Urothelium cell line (cell line): ENCODE measurements at places on chromosomes 3 and 15.

DNA sequence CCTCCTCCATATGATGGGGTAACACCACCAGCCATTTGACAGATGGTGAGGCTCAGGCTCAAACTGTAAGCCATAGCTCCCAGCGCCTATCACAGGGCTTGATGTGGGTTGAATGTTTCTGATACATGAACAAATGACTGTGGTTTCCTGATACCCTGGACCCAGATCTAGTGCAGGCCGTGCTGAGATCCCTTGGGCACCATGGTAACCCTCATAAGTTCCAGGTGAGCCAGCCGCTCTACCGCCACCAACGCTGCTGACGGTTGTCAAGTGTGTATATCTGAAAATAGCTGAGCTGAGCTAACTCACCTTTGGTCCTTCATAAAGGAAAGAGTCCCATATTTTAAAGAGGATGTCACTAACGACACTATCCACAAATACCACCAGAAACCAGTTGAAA, 74.5 kb downstream of the TBC1D2B start:
- DNase-seq: no peak

DNA sequence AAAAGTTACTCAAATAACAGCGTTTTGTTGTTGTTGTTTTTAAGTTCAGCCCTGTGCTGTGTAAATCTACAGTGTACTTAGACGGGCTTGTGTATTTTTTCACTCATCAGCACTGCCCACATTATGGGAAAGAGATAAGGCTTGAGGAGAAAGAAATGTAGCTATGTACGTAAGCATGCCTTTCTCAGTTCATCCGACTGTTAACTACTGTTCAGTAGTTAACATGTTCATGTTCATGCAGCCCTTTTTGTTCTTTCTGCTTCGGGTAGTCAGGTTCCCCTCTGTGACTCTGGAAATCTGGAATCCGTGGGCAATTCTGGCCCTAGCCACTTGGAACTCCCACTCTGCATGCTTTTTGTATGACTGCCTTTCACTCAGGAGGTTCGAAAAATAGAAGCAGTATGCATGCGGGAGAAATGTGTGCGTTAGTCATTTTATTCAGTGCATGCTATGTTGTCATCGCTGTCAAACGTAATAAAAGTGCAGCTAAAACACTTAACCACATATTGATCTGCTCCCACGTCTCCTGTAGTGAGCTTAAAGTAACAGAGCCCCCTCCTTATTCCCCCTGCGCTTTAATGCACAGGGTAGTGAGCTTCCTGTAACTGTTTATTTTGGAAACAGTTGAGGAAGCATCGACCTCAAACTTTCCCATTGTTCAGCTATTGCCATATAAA, 283.1 kb upstream of the NR2F2 start:
- peak; percentile 24 for DNase-seq

GRCh38 chr3:32592011-32592410, 21.4 kb upstream of the DYNC1LI1 start:
- DNase-seq: no peak

GRCh38 chr15:37536967-37537605, 397.4 kb upstream of the TMCO5A start:
- no peak for DNase-seq

GRCh38 chr3:22351806-22352205, 600.8 kb upstream of the ZNF385D start:
- DNase-seq: no peak

GRCh38 chr3:138898708-138899107, 48.2 kb downstream of the FOXL2 start:
- DNase-seq: no peak

DNA sequence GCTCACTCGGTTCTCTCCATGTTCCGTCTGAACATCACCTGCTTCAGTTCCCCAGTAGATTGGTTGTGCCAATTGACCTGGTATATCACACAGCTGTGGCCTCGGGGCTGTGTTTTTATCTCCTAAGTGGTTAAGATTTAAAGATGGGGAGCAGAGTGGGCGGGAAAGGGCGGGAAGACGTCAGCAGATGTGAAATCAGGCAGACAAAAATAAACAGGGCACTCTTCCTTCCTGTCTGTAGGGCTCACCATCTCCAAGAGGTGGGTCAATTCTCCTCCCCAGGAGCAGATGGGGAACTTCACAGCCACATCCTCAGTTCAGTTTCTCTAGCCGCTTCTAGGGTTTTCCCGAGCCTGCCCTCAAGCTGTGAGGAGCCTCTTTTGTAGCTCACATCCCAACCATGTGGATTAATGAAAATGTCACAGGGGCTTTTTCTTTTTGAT, 26.8 kb upstream of the LIMD1 start:
- no peak for DNase-seq

DNA sequence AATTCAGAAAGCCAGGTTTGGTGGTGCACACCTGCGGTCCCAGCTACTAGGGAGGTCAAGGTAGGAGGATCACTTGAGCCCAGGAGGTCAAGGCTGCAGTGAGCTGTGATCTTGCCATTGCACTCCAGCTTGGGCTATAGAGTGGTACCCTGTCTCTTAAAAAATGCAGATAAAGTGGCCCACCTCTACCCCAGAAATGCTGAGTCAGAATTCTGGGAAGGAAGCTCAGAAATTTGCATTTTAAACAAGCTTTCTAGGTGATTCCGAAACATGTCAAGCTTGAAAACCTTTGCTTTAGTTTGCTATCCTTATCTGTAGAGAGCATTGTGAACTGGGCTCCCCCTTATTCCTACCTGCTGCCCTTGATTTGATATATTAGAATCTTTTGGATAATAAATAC, 7.7 kb downstream of the MED12L start:
- DNase-seq: no peak

DNA sequence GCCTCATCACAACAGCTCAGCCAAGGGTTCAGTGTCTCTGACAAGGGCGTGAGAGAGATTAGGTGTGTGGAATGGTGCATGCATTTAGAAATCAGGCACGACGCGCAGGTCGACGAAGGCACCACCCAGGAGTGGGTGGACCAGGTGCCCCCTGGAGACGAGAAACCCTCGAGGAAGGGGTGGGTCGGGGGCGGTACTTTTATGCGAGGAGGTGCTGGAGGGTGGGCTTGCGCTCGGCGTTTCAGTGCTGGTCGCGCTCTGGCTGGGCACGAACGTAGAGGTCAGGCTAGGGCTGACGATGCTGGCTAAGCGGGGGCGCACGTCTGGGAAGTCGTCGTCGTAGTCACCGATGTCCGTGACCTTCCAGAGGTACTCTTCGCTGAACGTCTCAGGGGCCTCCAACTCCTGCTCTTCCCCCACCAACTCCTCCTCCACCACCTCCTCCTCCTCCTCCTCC, 393 bp downstream of the ERICH6 start:
- DNase-seq: peak; percentile 10

DNA sequence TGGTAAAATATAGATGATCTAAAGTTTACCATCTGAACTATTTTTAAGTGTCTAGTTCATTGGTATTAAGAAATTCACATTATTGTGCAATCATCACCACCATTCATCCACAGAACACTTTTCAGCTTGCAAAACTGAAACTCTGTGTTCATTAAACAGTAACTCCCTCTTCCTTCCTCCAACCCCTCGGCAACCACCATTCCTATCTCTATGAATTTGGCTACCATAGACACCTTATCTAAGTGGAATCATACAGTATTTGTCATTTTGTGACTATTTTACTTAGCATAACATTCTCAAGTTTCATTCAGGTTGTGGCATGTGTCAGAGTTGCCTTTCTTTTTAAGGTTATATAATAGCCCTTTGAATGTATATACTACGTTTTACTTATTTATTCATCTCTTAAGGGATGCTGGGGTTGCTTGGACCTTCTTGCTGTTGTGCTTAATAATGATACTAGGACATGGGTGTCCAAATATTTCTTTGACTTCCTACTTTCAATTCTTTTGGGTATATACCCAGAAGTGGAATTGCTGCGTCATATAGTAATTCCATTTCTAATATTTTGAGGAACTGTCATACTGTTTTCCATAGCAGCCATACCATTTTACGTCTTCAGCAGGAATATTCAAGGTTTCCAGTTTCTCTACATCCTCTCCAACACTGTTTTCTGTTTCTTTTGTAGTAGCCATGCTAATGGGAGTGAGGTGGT, 20.9 kb downstream of the KAT2B start:
- DNase-seq: no peak

GRCh38 chr3:194022052-194022451, 113.9 kb upstream of the HES1 start:
- DNase-seq: no peak

DNA sequence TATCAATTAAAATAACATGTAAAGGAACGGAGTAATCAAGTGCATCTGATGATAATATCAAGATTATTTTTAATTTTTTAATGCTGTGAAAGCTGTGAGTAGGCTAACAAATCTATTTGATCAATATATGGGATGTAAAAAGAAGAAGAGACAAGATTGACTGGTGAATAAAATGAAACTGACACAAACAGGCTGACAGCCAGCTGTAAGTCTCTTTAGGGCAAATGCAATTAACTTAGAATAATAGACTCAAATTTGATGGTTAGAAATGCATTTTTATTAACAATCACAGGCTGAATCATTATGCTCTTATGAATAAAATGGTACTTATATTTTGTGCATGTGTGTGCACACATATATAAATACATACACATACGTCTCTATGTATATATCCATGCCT, 68.0 kb downstream of the MDFIC2 start:
- DNase-seq: no peak

DNA sequence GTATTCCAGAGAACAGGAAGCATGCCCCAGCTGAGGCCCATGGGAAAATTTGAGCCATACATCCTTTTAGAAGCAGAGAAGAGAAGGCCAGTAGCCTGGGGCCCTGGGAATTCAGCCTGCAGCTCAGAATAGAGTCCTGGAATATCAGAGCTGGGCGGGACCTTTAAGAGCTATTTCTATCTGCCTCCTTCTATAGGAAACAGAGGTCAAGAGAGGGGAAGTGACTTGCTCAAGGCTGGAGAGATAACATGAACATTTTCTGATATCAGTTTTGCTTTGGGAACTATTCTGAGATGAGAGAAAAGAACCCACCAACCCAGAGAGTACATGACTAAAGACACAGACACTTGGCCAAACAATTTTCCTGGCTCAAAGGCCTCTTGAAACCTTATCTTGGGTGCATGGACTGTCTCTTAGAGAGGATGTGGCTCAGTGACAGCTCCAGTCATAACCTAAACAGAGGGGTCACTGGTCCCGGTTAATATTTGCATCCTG, 26.0 kb downstream of the MASP1 start:
- no peak for DNase-seq

- no peak for DNase-seq
Observed at GRCh38 chr3:15579051-15579450, 22.3 kb downstream of the HACL1 start.

- DNase-seq: peak; percentile 73
Observed at GRCh38 chr15:81752546-81752942, 293.3 kb downstream of the MEX3B start.

DNA sequence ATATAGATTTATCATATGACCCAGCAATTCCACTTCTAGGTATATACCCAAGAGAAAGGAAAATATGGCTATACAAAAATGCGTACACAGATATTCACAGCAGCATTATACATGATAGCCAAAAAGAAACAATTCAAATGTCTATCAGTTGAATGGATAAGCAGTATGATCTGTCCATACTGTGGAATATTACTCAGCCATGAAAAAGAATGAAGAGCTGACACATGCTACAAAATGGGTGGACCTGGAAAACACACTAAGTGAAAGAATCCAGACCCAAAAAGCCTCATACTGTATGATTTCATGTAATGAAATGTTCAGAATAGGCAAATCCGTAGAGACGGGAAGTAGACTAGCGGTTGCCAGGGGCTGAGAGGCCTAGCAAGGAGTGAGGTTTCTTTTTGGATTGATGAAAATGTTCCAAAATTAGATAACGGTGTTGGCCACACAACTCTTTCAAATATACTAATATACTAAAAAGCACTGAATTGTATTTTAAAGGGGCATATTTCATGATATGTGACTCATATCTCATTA, 33.4 kb downstream of the FGD5 start:
- no peak for DNase-seq

DNA sequence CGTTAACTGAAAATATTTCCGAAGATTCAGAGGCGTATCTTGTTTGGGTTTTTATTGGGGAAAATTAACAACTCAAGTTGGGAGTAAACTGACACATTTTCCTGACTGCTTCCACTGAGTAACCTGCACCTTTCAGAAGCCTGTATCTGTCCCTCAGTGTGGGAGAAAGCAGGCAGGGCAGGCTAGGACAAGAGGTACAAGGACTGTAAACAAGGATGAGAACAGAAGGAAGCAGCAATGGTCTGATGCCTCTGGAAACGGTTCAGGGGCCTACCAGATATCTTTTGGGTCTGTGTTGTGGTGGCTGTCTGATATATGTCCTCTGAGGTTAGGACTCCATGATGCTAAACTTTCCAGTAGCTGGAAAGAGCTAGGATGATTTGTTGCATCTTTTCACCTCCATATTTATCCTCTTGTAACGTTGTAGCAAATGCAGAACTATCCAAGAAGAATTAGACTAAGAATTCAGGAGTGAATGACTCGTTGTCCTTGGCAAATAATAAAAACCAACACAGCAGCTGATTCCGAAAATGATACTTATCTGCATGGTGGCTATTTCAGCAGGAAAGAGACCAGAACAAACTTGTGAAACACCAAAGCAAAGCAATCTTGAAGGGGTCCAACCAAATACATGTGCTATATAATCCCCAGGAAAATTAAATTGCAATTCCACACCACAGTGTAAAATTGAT, 195.9 kb upstream of the ICE2 start:
- no peak for DNase-seq

DNA sequence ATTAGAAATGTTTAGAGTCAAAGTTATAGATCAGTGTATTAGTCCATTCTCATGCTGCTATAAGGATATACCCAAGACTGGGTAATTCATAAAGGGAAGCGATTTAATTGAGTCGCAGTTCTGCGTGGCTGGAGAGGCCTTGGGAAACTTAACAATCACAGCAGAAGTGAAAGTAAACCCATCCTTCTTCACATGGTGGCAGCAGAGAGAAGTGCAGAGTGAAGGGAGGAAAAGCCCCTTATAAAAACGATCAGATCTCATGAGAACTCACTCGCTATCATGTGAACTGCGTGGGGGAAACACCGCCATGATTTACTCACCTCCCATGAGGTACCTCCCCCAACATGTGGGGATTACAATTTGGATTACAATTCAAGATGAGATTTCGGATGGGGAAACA, 871.5 kb downstream of the DIPK2A start:
- DNase-seq: peak; percentile 3
